ENCODE measurements at places on chromosomes 2 and 18.

DNA sequence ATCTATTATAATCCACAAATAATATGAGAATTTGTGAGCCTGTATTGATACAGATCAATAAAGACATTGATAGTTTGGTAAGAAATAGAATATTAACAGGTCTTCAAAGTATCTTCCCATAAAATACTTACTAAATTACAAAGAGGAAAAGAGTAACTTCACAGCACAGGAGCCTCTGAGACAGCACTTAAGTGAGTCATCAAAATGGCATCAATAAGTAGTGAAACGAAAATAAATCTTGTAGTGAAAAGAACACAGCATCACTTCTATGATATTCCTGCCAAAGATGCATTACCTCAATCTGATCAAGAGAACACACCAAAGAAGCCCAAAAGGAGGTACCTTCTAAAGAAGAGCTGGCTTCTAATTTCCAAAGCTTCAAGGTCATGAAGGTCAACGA lies 116.4 kb downstream of the CBLN2 start:
- DNase-seq, result no peak

GRCh38 chr2:101274142-101274541 lies 21.5 kb downstream of the CNOT11 start:
- DNase-seq, result no peak

DNA sequence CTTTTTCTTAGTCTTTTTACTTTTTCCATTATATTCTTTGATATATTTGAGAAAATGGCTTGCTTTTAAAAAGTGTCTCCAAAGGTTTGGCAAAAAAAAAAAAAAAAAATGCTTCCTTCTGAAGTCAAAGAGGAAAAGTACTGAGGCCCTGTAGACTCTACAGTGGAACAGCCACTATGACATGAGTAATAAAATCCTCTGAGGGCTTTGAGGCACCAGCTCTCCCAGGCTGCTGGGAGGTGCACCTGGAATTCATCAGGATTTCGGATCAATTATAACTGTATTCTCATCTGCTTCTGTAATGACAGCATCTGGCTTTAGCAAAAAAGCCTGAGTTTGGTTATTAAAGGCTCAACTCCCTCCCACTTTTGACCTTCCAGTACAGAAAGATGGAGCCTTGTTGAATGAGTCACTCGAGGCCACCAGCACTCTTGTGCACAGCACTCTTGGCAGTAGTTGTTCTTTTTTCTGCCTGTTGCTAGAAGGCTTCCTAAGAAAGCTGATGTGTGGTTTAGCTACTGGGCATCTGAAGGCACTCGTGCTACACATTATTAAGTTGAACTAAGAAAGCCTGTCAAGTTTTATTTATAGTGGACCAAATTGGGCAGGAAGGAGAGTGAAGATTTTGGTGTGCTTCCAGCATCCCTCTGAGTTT lies 131.3 kb downstream of the PRPF40A start:
- no peak for DNase-seq

GRCh38 chr2:82795446-82795845 lies 1663.6 kb downstream of the SUCLG1 start:
- DNase-seq, result no peak

GRCh38 chr18:39938676-39939608 lies 2016.1 kb upstream of the PIK3C3 start:
- no peak for DNase-seq

- DNase-seq, result no peak
Measured at GRCh38 chr2:236940916-236941520, 144.7 kb upstream of the COPS8 start.

- DNase-seq, result no peak
Measured at GRCh38 chr18:46920653-46921052, 3.3 kb downstream of the KATNAL2 start.

- DNase-seq, result no peak
Measured at GRCh38 chr2:38515155-38516074, 87.3 kb downstream of the HNRNPLL start.

- DNase-seq, result peak; percentile 90
Measured at GRCh38 chr2:19860022-19860421, 41.8 kb downstream of the TTC32 start.

- DNase-seq, result peak; percentile 29
Measured at GRCh38 chr2:236657801-236658200, 88.2 kb downstream of the ACKR3 start.

DNA sequence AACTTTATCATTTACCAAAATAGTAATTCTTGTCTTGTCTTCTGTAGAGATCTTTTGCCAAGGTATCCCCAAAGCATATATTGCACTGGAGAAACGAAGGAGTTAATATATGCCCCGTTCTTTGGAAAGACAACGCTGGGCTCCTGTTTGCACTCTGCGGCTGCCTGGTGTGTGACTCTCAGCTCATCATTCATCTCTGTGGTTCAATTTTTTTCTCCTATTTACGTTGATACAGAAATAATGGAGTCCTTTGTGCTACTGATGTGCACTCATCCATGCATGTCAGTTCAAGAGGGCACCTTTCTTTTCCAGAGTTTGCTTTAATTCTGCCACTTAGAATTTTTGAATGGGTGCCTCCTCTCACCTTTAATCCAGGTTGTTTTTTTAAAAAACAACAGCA lies 655.5 kb downstream of the DCDC2C start:
- no peak for DNase-seq
